ENCODE measurements at places on chromosomes 5 and 9.

GRCh38 chr5:62326302-62326701 is 20.3 kb downstream of the KIF2A start:
- no peak for DNase-seq

DNA sequence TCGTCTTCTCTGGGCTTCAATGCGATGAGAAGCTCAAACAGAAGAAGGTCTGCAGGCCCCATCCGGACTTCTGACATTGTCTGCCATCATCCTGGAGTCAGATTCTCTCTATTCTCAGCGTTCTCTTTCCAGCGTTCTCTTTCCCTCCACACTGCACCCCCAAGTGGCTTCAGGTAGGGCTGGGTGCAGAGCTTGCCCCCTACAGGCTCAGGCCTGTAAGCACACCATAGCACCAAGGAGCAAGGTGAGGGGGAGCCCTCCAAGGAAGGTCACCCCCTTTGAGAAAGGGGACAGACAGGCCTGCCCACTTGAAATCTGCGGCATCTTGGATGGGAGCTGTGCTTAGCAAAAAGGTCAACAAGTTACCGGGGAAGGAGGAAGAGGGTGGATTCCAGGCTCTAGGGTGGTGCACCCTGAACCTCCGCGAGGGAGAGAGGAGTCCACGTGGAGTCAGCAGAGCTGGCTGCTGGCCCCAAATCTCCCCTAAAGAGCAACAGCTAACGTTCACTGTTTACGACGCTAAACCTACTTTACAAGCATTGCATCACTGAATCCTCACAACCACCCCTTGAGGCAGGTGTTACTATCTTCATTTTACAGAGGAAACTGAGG is 27.5 kb downstream of the GPX3 start:
- no peak for DNase-seq

- no peak for DNase-seq
Observed at GRCh38 chr9:12863618-12864017, 88.8 kb downstream of the LURAP1L start.

DNA sequence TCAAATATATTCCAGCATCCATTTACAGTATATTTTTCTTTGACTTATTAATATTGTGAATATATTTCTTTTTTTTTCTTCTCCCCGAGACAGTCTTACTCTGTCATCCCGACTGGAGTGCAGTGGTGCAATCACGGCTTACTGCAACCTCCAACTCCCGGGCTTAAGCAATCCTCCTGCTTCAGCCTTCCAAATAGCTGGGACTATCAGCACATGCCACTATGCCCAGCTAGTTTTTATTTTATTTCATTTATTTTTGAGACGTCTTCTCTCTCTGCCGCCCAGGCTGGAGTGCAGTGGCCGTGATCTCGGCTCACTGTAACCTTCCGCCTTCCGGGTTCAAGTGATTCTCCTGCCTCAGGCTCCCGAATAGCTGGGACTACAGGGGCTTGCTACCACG is 7.4 kb upstream of the GLIPR2 start:
- DNase-seq = no peak

GRCh38 chr9:3329361-3329760 is 196.4 kb downstream of the RFX3 start:
- DNase-seq = no peak

- no peak for DNase-seq
Observed at GRCh38 chr5:42074353-42074752, 149.3 kb downstream of the FBXO4 start.

- DNase-seq = no peak
Observed at GRCh38 chr9:101063192-101063591, 34.7 kb downstream of the PLPPR1 start.

DNA sequence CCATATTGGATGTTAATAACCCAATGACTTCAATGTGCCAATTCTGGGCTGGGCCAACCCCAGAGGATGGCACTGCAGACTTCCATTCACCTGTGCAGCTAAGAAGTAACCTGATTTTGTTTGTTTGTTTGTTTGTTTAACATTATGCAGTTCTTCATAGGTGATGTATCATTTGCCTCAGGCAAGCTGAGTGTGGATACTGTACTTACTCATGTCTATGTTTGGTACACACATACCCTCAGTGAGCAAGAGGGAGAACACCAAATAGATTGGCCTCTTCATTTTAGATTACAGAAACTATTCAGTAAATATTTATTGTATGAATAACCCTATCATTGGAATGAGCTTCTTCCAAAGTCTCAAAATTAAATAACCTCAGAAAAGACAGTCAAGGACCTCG is 180.2 kb upstream of the SMC2 start:
- no peak for DNase-seq

DNA sequence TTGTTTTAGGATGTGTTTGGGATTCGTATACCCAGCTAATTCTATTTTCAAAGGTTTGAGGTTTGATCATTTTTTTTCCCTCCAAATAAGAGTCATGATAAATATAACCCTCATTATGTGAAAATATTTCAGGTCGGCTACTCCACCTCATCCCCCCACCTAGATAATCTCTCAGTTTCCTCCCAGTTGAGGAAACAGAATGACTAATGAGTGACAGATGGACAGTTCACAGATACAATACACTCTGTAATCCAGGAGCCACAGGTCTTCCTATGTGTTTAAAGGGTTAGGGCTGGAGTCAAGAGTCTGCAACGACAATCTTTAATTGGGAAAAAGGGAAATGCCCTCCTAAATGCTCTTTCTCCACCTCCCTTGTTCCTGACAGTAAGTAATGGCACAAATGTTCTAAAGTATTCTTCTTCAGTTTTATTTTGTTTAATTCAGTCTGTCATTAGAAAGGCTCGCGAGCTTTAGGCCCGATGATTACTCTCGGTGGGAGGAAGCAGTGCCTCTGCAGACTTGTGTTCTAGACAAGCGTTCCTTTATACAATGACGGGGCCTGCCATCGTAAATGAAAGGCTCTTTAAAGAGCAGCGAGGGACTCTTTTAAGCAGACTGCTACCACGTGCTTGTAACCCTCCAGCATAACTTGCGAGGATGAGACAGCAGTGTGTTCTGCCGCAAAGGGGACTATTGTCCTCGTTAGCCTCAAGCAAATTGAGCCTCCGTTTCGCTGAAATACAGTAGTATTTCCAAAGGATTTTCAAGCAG is 69.0 kb downstream of the MEF2C start:
- no peak for DNase-seq

GRCh38 chr5:102826629-102827028 is 71.5 kb downstream of the PAM start:
- DNase-seq = no peak

DNA sequence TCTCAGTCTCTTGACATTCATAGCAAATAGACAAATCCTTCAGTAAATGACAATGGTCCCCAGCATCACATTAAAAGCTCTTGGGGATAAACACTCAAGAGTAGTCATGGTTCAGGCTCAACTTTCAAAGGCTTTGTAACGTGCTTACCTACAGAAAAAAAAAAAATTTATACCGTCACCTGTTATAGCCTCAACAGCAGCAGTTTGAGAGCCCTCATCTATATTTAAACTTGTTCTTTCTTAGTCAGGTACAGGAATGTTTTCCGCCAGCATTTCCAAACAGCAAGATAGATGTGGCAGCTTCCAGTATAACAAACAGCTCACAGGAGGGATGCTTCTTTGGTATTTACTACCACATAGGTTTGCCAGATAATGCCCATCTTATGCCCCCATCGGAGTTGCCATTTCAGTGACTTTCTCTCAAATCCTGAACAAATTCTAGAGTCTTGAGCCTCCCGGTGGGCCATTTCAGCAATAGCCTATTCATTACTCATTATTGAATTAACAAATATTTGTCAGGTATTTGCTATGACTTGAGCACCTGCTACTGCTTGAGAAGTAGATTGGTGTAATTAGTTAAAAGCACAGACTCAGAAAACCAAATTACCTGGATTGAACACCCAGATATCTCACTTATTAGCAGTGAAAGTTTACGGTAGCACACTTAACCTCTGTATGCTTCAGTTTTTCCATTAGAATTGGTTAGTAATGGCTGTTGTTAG is 470.0 kb downstream of the EBF1 start:
- no peak for DNase-seq

- no peak for DNase-seq
Observed at GRCh38 chr9:2086971-2087370, 71.8 kb downstream of the SMARCA2 start.

Measured in NCI-H1092 treated with DMSO at 0.1 percent for 48 hours (cell line).